ENCODE measurements at places on chromosomes 2 and 18.

GRCh38 chr2:55415300-55415699 lies 4.4 kb downstream of the CCDC88A start:
- DNase-seq: no peak

DNA sequence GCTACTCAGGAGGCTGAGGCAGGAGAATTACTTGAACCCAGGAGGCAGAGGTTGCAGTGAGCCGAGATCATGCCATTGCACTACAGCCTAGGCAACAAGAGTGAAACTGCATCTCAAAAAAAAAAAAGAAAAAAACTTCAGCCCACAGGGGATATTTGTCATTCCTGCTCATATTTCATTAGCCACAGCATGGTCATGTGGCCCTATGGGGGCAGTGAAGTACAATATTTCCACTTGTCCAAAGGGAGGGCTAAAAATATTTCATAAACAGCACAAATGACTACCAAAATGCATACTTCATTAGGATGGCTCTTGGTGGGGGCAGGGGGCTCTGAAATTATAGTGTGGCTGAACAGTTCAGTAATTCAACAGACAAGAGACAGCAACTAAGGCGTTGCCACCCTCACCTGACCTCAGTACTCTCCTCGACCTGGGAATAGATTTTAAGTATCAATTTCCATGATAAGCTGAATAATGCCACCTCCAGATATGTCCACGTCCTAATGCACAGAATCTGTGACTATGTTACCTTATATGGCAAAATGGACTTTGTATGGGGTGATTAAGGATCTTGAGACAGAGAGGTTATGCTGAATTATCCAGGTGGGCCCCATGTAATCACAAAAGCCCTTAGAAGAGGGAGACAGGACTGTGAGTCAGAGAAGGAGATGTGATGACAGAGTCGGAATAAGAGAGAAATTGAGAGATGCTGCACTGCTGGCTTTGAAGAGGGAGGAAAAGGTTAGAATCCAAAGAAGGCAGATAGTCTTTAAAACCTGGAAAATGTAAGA lies 158.2 kb upstream of the CRIM1 start:
- no peak for DNase-seq

GRCh38 chr2:85950743-85951142 lies 62.0 kb upstream of the ST3GAL5 start:
- DNase-seq: no peak

DNA sequence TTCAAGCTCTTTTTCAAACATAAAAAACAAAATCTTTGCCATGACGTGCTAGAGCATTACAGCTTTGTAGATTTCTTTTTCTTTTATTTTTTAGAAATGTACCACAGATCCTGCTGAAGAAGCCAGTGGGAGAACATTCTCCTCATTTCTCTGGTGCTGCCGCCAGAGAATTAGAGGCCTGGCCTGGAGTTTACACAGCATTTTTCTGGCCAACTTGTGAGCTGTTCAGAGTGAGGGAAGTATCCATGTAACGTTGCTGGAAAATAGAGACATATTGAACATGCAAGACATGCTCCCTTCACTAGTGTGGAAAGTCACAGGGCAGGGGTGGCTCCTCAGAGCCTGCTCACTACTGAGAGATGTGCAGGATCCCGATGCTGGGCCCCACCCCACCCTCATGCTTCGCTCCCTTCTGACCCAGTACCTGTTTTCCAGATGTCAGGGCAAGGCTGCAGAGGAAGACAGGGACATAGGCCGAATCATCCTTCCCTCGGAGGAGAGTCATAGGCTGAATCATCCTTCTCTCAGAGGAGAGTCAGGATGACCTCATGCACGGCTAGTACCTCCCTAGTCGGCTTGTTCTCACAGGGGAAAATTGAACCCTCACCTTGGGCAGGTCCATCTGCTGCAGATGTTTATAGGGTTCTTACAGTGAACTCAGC lies 298.5 kb downstream of the INSIG2 start:
- DNase-seq: no peak

- no peak for DNase-seq
Observed at GRCh38 chr2:240167588-240167880, 27.1 kb upstream of the OTOS start.

DNA sequence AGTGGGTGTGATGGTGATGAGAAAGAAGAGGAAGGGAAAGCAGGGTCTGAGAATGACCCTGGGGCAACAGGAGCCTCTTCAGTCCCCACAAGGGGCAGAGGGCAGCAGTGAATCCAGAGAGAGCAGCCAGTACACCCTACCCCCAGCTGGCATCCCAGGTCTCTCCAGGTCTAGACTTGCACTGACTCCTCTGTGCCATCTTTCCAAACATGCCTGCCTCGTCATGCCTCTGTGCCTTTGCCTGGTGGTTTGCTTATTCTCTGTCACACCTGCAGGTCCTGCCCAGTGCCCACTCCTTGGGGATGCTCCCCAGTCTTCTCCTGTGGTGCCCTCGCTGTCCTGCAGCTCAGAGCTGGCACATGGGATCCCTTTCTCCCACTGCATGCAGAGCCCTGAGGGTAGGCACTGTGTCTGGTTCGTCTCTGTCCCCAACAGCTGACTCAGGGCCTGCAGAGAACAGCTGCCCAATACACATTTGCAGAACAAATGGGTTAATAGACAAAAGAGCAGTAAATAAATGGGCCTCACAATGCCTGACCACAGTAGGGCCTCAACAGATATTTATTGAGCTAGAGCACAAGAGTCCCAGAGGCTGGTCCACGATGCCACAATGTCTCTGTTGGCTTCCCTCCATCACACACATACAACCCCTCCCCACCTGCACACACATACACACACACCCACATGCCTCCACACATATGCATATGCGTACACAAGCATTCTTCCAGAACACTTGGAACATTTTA lies 89.8 kb downstream of the HS1BP3 start:
- DNase-seq: no peak

DNA sequence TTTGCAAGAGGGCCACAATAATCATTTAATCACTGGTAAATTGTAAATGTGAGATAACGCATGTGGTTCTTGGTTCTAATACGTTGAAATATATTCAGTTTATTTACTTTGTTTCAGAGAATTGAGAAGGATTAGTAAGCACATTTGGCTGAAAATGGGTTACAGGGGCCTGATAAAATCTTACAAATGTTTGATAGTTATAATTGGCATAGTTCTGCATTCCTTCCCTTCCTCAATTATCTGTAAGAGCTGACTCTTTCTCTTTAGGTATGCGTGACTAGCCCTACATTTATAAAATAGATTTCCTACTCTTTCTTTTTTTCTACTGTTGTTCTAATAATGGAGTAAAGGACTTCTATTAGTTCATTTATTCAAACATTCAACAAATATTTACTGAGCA lies 685.2 kb downstream of the NUP35 start:
- DNase-seq: no peak

DNA sequence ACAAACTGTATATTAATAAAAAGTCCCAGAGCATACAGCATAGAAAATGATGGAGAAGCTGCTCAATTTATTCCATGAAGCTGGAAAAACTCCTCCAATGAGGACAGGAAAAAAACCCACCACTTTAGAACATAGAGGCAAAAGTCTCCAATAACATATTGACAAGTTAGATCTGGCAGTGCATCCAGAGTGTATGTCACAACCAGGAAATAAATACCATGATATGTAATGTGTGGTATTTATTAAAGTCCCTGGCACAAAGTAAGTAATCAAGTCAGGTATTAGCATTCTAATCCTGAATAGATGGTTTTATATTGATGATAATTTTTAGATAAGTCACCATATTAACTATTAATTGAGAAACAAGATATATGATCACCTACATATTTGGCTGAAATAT lies 427.3 kb upstream of the HS6ST1 start:
- no peak for DNase-seq

All from iPS-NIHi11 (cell line).